ENCODE measurements at places on chromosomes 3 and 15.
A peak's percentile ranks its signal among the peaks of the same experiment; 100 is the strongest.

GRCh38 chr3:16118396-16118795, 56.1 kb upstream of the GALNT15 start:
- no peak for DNase-seq

GRCh38 chr3:58585005-58585786, 8.0 kb upstream of the FAM107A start:
- peak; percentile 74 for DNase-seq

DNA sequence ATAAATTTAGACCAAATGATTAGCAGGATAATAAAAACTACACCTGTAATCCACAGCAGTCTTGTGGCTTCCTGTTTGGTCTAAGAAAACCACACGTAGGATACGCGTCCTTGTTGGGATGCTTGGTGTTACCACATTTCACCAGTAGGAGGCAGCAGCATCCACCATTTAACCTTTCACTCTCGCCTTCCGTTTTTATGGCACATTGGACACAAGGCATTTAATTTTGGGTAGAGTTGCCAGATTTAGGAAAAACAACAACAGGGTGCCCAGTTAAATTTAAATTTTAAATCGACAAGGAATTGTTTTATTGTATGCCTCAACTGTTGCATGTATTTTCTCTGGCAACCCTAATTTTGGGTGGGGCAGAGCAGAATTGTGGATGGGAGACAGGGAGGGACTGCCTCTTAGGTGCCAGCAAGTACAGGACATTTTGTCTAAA, 6.3 kb downstream of the LRRC31 start:
- DNase-seq, result peak; percentile 36

DNA sequence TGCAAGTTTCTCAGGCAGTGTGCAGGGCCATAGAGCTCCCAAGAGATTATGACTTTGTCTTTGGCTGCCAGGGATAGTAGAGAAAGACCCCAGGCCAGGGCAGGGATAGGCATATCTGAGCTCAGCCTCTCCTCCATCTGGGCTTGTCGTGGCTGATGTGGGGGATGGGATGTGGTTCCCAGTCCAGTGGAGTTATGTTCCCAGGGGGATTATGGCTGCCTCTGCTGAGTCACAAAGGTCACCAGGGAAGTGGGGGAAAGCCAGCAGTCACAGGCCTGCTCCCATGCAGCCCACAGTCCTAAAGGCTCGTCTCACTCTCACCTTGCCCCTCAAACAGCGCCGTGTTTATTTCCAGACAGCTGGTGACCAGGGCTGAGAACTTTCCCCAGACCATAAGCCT, 354.9 kb downstream of the SI start:
- DNase-seq, result no peak

DNA sequence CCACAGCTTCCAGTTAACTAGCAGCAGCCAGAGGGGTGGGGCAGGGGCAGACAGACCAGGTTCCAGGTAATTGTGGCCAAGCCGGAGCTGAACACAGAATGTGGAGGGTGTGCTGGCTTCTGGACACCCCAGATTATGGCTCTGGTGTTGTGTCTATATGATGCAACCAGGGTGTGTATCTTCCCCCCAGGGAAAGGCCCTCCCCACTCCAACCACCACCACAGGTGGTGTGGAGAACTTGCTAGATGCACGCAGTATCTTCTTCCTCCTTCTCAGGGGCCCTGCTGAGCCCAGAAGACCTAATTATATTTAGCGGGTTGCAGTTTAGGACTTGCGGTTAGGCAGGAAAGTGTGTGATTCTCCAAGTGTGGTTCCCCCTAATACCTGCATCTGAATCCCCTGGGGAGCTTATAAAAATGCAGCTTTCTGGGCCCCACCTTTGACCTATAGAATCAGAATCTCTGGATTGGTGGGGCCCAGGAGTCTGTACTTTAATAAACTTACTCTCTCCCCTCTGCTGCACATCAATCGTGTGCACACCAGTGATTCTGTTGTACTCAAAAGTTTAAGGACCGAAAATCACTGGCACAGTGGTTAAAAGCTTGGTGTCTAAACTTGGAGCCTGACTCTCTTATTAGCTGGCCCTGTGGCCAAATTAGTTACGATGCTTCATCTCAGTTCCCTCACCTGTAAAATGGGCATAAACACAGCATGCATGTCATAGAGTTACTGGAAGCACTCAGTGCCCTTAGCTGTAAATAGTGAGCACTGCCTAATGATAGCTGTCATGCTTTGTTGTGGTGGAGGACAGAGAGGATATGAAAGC, 379.1 kb upstream of the PROK2 start:
- DNase-seq, result no peak

DNA sequence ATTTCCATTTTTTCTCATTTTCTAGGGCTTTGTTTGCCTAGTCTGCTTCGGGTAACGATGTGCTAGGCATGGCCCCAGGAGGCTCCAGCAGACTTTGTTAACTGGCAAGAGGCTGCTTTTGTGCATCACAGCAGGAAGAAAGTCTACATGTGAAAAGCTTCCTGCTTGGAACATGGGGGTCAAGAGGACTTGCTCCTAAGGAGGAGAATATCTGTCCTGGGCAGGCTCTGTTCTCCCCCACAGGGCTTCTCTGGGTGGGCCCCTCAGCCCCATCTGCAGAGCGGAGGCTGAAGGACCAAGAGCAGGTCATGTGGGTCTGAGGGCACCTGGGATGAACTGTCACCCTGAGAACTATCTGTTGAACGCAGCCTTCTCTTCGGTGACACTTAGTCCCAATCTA, 94.7 kb downstream of the CCNL1 start:
- DNase-seq, result no peak

DNA sequence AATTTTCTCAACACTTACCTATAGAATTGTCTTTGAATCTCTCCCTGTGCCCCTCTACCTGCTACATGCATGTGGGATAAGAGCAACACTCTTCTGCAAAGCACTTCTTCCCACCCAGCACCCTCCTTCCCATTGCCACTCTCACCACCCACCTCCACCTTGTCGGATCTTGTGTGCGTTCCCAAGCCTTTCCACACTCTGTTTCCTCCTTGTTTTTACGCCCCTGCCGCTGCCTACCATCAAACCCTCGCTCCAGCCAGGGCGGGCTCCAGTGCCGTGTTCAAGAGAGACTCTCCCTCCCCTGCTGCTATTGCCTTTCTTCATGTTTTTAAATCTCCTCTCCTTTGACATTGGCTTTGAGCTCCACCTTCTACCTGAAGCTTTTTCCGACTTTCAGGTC, 40.2 kb downstream of the ABHD17C start:
- no peak for DNase-seq

DNA sequence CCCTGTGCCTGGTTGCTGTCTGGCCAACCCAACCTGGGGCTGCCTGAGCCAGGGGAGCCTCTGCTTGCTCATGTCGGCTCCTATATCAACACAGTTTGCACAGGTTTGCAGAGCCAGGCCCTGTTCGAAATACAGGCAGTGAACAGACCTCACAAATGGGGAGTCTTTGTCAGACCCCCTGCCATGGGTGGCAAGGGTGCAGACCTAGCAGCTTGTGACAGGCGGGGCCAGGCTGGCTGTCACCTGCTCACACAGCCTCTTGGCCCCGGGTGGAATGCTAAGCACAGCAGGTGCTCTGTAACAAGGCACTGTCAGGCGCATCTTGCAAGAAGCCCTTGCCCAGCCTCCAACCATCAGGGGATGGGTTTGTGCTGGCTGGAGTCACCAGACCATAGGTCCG, 47.3 kb downstream of the BDH1 start:
- no peak for DNase-seq
